Urothelium cell line (cell line): ENCODE measurements at places on chromosomes 12 and 14.

DNA sequence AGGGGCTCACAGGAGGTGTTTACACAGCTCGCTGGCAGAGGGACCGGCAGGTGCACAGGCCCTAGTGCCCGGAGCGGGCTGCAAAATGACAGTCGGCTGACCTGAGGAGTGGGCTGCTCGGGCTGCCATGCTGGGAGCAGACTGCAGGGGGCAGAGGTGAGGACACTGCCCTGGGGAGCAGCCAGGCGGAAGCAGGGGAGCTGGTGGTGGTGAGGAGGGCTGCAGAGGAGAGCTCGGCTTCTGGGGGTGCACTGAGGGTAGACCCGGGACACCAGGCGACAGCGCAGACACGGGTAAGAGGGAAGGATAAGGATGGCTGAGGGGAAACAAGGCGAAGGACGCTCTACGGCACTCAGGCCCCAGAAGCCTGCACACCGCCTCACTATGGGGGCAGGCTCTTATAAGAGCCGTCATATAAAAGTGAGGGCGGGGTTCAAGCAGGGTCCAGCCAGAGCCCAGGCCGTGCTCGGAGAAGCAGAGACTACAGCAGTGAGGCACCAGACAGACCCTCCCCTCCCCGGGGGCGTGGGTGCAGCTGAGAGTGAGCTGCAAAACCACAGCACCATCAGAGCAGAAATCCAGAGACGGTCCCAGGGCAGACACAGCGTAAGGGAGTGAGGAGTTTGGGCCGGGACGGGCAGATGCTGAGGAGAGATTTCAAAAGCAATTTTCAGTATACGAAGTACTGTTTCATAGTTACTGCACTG, 62.5 kb downstream of the CCDC88C start:
- DNase-seq, result no peak

- peak; percentile 80 for DNase-seq
These were observed 88.5 kb upstream of the NCOR2 start for GRCh38 chr12:124655698-124656516.

GRCh38 chr14:54864526-54864925, 38.1 kb downstream of the GCH1 start:
- no peak for DNase-seq

GRCh38 chr12:24134092-24134491, 184.6 kb upstream of the SOX5 start:
- no peak for DNase-seq

GRCh38 chr14:105864651-105865265, 338.4 kb downstream of the TMEM121 start:
- no peak for DNase-seq

DNA sequence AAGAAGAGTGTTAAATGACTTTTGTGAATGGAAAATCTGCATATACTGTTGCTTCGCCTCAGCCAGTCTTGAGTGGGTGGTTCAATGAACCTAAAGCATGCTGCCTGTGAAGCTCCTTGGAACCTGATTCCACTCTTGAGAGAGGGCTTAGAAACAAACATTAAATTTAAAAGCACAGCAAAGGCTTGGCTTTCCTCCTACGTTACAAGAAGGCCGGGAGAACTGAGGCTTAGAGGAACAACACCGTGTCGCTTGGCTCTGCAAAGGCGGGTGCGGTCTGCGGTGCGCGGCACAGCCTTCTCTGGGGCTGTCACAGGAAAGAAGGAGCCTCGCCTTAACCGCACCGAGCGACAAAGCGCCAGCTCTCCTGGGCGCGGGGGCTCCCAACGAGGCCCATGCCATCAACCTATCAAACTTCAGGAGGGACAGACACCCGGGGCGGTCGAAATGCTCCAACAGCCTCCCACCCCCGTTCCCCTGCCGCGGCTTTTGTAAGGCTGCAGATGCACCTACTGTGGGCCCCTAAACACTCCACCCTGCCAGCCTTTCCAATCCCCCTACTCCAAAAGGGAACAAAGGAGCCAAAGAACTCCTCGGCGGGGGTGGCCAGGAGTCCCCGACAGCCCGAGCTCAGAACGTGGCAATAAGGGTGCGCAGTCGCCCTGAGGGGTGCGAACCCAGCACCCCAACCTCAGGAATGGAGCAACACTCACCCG, 729 bp downstream of the OSBPL8 start:
- DNase-seq, result peak; percentile 14

GRCh38 chr12:58140395-58140794, 199.0 kb downstream of the ATP23 start:
- DNase-seq, result no peak

GRCh38 chr12:104551-105081, 38.0 kb downstream of the IQSEC3 start:
- no peak for DNase-seq

DNA sequence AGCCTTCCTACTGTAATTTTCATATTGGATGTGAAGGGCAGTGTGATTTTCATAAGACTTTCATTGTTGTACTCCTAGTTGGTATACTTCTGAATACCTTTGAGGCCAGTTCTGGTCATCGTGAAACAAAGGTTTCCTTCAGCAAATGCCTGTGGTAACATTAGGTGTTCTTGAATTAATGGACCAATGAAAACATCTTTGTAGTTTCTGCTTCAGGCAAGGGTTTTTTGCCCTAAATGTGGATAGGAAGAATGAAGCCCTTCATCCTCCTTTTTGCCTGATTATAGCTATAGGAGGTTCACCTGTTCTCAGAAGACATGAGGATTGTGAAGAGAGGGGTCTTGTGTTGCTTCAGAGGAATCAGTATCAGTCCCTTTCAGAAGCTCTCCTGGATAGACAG, 60.7 kb downstream of the PTPN11 start:
- no peak for DNase-seq

GRCh38 chr14:48023881-48024280, 348.5 kb upstream of the MDGA2 start:
- no peak for DNase-seq

DNA sequence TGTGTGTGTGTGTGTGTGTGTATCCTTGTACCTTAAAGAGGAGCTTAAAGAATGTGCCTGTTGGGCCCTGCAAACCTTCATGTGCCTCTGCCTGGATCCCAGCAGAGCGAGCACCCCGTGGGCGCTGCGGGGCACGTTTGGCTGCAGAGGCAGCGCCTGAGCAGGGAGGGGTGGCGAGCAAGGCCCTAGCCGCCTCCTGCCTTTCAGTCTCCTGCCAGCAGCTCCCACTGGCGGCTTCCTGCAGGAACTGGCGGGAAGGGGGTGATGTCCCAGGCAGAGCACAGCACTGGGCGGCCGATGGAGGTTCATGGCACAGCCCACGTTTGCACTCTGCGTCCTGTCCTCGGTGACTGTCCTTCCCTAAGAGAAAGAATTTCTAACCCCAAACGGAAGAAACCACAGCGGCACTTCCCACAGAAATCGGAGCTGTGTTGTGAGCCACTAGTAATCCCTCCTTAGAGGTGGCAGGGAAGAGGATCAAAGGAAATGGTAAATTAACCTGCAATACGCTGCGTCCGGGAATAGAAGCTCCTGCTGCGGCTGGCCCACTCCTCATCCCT, 19.8 kb downstream of the ZBTB42 start:
- no peak for DNase-seq

- peak; percentile 5 for DNase-seq
These were observed 38.9 kb downstream of the FOXN3 start for GRCh38 chr14:89378119-89378518.

GRCh38 chr12:5478081-5478706, 46.3 kb downstream of the NTF3 start:
- no peak for DNase-seq

DNA sequence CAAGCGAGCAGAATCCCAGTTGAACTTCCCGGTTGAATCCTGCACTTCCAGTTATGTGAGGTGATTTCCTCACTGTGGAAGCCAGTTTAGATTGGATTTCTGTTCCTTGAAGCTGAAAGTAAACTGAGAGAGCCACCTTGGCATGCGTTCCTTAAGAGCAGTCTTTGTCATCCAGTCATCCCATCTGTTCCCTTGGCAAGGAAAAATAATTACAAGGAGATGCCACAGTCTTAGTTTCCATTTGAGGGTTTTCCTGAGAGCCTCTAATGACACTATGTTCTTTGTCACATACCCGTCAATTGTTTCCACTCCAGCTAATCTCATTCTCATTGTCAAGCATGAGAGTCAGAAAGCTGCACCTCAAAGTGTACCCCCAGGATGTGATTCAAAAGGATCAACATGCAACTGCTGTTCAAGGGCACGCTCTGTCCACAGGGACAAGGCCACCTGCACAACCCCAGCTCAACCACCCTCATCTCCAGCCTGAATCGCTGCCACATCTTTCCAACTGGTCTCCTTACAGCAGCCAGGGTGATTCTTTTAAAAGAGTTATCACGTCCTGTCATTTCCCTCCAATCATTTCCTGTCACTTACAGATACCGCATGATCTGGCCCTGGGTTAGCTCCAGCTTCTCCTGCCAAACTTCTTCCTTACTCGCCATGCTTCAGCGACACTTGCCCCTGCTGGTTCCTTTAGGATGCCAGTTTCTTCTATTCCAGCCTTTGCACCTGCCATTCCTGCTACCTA, 18.0 kb upstream of the TCP11L2 start:
- no peak for DNase-seq

GRCh38 chr12:21678959-21679358, 21.3 kb upstream of the LDHB start:
- DNase-seq, result no peak

- DNase-seq, result no peak
These were observed 466.5 kb downstream of the APAF1 start for GRCh38 chr12:99111600-99111999.

DNA sequence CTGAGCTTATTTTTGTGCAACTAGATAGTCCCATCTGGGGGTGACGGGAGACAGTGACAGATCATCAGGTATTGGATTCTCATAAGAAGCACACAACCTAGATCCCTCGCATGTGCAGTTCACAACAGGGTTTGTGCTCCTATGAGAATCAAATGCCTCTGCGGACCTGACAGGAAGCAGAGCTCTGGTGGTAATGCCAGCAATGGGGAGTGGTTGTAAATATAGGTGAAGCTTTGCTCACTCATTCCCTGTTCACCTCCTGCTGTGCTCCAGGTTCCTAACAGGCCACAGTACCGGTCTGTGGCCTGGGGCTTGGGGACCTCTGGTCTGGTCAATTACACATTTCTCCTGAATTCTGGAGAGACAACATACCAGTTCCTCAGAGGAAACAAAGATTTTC, 39.0 kb downstream of the GABARAPL1 start:
- DNase-seq, result no peak

DNA sequence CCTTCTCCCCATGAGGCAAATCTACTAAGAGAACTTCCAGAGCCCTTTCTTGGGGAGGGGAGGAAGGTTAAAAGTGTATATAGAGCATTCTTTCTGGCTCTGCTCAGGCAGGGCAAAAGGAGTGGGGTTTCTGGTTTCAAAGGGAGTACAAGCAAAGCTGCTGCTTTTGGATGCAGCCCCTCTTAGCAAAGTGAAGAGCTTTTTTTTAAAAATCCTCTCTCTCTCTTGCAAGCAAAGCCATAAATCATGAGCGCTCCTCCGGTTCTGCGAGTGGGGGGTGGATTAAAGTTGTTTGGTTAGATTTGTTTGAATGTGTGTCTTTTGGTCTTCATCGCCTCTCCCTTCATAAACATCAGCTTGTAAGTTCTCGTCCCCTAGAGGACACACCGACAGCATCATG, 546.6 kb upstream of the TBX3 start:
- DNase-seq, result no peak

GRCh38 chr12:107468182-107468581, 217.4 kb upstream of the PWP1 start:
- DNase-seq, result no peak

GRCh38 chr14:63565448-63565847, 22.3 kb upstream of the PPP2R5E start:
- DNase-seq, result no peak

- DNase-seq, result no peak
These were observed 43.6 kb upstream of the NAA30 start for GRCh38 chr14:57346741-57347140.

GRCh38 chr14:91373591-91374254, 43.9 kb downstream of the CCDC88C start:
- no peak for DNase-seq

- no peak for DNase-seq
These were observed 149.5 kb downstream of the STXBP6 start for GRCh38 chr14:24900269-24901100.

- DNase-seq, result no peak
These were observed 92.8 kb downstream of the TRAFD1 start for GRCh38 chr12:112218150-112218549.

- DNase-seq, result no peak
These were observed 9.3 kb downstream of the NACA start for GRCh38 chr12:56715798-56716197.

GRCh38 chr14:51717766-51718165, 66.1 kb downstream of the FRMD6 start:
- DNase-seq, result no peak

GRCh38 chr12:93882763-93883162, 205.6 kb downstream of the CRADD start:
- no peak for DNase-seq
